Right ventricle myocardium inferior (tissue), 1 donor: ENCODE measurements at places on chromosomes 5 and 9.

DNA sequence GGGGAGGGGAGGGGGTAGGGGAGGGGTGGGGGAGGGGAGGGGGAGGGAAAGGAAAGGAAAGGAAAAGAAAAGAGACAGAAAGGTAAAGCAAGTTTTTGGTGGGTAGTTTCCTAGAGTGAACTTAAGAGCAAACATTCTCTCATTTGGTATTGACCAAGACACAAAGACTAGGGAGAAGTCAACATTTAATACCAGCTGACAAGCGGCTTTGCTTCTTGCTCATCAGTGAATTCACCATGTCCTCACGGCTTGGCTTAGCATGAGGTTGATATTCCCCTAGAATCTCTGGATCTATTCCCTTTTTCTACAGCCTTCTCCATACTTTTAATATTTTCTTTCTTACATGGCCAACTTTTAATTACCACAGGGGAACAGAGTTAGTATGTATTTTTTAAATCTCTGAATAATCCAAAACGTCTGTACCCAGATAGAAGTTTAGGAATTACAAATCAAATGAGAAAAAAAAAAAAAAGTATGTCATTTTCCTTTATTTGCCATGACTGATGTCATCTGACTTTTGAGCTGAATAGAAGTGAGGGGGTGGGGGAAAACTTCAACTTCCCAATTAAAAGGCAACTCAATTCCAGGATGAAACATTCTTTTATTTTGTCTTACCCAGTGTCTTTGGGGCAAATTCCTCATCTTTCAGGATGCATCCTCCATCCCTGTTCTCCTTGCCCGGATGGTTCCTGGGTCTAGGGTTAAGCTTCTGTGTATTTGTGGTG, 40.1 kb upstream of the GLIS3 start:
- DNase-seq: no peak

DNA sequence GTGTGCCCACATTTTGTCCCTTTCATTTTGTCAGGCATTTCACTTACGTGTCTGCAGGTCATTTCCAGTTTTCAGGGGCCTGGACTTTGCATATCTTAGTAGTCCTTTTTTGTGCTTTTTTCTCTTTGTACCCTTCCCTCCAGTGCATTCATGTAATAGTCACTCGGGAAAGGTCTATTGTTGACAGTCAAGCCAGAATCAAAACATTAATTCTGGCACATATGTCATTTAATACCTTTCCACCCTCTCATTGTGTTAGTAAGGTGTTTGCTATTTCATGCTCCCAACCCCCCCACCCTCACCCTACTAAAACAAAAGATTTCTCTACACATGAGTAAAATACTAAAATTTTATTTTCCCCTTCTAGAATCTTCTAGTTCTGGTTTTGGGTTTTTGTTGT, 42.7 kb downstream of the UGCG start:
- DNase-seq: no peak

DNA sequence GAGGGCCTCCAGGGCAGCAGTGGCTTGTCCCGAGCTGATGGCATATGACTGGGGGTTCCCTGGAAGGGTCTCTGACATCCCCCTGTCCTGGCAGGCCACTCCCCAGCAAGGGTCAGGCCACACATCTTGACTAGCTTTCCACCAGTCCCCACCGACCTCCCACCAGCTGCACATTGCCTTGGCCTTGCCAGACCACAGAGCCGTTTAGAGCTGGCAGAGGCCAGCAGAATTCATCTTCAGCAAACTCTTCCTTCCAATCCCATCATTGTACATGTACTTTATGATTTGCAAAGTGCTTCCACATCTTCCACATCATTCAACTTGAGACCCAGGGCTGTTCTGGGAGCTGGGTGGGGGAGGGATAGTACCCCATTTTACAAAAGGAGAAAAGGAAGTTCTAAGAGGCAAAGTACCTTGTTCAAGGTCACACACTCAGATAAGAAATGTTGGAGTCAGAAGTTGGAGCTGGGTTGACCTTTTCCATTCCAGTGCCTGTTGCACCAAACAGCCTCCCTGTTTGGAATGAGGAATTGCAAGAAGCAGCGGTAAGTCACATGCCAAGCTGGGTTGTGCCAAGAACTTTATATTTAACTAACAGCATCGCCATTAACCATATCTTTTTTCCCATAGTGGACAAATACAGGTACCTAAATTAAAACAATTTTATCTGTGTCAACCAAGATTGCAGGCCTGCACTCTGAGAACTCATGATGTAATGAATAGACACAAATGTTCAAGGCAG, 25.8 kb upstream of the COL15A1 start:
- DNase-seq: no peak

GRCh38 chr5:138951091-138951985, 76.2 kb upstream of the LRRTM2 start:
- no peak for DNase-seq

DNA sequence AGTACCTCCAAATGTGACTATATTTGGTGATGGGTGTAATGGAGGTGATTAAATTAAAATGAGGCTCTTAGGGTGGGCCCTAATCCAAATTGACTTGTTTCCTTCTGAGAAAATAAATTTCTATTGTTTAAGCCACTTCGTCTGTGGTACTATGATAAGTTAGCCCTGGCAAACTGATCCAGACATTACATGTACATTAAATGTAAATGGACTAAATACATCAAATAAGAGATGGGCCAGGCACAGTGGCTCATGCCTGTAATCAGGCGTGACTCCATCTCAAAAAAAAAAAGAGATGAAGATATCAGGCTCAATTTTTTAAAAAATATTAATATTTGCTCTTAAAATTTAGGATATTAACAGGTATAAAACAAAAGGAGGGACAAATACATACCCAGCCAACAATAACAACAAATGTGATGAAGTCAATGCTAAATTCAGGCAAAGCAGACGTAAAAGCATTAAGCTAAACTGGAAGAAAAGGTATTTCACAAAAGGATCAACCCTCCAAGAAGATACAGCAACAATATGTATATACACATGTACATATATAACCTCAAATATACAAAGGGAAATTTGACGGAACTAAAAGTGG, 5.5 kb upstream of the OR2V1 start:
- no peak for DNase-seq

DNA sequence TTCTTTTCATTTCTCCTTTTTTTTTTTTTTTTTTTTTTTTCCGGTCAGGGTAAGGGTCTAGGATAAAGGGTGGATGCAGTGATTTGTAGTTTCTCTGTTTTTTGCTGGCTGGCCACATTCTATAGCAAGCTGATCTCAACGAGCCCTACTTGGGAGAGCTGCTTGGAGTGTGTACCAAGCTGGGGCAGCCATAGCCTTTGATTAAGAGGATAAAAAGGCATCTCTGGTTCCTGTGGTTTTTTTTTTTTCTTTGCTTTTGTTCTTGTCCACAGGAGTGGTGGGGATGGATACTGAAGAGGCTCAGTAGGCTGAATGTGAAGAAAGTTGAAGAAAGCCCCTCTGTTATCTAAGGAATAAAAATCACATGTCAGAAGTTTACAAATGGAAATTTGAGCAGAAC, 955.3 kb upstream of the WWC1 start:
- DNase-seq: no peak

DNA sequence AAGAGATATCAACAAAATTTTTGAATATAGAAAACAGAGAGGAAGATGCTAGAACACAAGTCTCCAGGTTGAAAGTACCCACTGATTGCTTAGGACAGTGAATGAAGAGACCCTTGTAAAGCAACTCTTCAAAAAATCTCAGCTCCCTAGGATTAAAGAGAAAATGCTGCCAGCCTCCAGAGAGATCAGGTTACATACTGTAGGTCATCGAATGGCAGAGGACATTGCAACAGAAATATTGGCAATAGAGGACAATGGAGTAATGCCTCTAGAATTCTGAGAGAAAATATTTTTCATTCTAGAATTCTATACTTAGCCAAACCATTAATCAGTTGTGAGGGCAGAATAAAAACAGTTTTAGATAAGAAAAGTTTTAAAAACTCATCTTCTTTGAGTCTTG, 43.1 kb upstream of the ELL2 start:
- no peak for DNase-seq
